ENCODE measurements at places on chromosomes 3 and 15.

GRCh38 chr3:97974996-97975395, 2.8 kb upstream of the RIOX2 start:
- DNase-seq, result no peak

DNA sequence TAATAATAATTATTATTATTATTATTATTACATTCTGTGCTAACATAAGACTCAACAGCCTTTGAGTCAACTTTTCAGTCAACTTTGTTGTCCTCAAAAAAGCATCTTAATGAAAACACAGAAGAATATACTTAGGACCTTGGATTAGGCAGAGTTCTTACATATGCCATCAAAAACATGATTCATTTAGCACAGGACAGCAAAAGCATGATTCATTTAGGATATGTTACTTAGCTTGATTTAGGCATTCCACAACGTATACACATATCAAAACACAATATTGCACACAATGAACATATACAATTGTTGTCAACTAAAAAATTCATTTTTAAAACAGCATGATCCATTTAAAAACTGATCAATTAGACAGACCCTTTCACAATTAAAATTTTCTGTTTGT, 213.0 kb downstream of the FMN1 start:
- no peak for DNase-seq

GRCh38 chr3:181455276-181455675, 256.4 kb upstream of the SOX2 start:
- DNase-seq, result no peak

- DNase-seq, result no peak
Measured at GRCh38 chr15:33149919-33150318, 44.6 kb downstream of the FMN1 start.

DNA sequence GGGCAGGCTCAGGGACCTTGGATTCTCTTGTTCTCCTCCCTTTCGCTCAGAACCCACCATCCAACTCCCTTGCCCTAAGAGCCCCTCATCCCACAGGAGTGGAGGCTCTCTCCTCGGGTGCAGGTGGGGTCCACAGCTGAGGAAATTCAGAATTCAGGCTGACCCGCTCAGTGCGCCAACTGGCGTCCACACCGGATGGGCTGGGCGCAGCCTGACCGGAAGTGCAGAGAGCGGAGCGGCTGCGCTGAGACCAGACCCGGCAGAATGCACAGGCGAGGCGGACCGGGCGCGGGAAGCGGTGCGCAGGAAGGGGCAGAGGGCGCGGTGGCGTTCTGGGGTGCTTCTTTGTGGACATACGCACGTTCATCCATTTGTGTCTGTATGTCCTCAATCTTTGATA, 210.4 kb upstream of the NDN start:
- DNase-seq, result peak; percentile 22

DNA sequence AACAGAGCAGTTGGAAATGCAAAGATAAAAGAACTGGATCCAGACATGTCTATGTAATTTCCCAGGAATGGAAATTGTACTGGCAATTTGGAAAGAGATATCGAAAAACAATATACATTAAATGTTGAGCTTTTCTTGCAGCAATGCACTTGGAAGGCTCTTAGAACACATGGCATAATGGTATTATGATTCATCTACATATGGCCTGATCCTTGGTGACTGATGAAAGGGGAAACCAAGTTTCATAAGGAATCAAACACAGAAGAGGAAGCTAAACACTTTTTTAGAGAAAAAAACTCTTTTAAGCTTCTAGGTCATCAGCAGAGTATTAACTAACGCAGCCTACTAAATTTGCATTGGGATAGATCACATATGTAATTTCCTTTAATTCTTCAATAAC, 12.4 kb upstream of the GREM1 start:
- DNase-seq, result no peak

DNA sequence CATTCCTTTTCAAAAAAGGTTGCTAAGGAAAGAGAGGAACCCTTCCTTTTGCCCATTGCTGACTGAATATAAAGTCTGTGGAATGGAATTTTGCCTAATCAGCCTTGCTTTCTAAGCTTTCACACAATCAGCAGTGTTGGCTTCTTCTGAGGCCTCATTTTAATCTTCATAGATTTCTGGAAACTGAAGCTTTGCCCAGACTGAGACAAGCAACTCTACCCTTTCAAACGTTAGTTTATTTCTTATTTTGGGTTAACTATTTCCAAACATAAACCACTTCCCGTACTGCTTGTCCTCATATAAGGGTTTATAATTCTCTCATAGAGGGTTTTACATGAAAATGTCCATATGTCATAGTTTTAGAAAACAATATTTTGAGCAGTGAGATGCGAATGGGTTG, 82.9 kb downstream of the NR1D2 start:
- DNase-seq, result no peak

DNA sequence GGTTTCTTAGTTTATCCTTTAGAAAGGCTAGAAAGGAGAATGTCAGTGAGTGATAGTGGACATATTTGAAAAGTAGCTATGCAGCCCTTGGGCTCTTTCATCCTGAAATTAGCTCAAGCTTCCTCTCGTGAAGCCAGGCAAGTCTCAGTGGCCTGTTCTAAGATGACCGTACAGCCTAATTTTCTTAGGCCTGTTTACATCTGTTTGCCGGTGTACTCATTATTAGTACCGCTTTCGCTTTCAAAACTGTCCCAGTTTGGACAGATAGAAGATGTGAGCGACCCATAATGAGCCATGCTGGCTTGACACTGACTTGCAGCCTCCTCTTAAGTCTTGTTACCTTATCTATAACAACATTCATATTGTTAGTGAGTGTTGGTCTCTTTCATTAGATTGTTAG, 5.7 kb upstream of the ARL14 start:
- DNase-seq, result no peak

DNA sequence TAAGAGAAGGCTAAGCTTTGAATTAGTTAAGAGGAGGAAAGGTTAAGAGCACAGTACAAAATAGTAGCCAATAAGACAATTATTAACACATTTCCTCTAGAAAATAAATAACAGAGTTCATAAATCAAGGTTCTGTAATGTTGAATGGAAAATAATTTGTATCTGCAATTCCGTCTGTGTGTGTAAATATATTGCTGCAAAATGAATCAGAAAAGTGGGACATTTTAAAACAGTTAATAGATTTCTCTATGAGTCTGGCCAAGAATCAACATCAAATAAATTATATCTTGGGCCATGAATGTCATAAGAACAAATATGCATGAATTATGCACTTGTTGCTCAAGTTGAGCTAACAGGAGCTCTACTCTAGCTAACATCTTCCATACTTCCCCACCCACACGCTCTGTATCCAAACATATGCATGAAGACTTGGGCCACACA, 14.2 kb upstream of the SUCNR1 start:
- DNase-seq, result no peak

- no peak for DNase-seq
Measured at GRCh38 chr3:36633060-36633459, 131.3 kb downstream of the DCLK3 start.

- peak; percentile 85 for DNase-seq
Measured at GRCh38 chr15:59174835-59175831, 31.5 kb upstream of the LDHAL6B start.

DNA sequence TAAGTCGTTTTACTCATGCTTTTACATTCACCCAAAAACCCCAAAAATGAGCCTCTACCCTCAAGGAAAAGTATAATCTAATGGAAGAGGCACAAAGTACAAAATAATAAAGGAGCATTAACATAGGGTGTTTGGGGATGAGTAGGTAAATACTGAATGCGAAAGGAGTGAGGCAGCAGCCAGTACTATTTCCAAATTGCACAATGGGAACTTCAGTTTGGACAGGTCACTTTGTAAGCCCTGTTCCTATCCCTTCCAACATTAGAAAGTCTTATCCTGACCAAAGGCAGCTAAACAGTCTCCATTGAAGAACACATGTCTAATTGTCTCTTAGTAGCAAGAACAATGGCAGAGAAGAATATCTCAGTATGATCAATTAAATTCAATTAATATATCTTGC, 728.3 kb downstream of the GBE1 start:
- no peak for DNase-seq

DNA sequence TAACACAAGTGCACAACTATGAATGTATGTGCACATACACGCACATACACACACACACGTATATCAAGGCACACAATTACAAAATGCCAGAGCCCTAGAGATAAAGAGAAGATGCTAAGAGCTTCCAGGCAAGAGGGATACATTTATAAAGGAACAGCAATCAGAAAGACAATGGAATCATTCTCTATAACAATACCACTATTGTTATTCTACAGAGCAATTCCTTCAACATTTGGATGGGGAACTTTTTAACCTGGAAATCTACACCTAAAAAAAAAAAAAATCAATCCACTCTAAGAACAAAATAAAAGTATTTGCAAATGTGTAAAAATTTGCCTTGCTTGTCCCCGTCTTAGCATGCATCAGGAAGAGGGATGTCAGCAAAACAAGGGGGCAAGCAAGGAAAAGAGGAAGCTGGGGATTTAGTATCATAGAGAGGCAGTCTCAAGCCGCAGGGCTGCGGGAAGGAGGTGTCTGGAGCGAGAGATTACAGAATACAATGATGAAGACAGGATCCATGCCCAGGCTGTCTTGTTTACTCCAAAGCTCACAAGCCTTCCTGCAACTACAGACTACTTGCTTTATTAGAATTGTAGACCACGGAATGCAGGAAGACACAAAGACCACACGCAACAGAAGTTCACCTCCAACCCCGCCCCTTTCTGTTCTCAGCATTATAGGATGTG, 220.2 kb downstream of the NTRK3 start:
- DNase-seq, result no peak

DNA sequence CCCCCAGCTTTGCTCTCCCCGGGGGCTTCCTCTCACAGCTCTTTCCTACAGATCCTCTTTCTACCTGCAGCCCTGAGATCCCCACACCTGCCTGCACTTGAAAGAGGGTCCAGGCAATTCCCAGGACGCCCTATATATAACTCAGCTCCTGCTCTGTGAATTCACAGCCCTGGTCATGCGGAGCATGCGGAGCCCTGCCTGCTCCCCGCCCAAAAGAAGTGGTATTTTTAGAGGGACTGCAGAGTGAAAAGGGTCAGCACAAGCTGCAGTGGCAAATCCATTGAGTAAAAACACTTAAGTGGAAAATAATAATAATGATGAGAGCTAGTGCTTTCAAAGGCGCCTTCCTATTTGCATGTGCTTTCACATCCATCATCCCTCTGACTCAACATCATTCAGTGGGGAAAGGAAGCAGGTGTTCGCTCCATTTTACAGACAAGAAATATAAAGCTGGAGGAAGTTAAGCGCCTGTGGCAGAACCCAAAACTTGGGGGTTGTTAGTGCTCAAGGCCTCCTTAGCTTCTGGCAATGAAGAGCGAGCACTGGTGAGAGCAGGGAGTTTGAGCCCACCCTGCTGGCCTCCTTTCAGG, 76.3 kb upstream of the LIPC start:
- DNase-seq, result no peak

DNA sequence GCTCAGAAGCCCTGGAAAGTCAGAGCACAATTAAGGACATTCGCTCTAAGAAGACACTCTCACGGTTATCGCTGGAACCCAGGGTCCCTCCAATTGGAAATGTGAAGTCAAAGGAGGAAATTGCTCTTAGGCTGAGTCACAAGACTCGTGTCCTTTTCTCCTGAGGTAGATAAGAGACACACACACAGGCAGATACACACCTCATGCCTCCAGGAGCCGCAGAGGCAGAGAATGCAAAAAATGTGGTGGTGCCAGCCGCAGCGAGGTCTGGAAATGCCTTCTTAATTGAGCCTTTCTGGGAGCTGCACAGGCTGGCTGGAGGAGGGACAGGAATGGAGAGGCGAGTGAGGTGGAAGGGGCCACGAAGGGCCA, 189.3 kb downstream of the OPA1 start:
- no peak for DNase-seq

- DNase-seq, result no peak
Measured at GRCh38 chr3:63386568-63386967, 108.5 kb downstream of the SYNPR start.

GRCh38 chr3:184804801-184805200, 7.2 kb upstream of the VPS8 start:
- no peak for DNase-seq

DNA sequence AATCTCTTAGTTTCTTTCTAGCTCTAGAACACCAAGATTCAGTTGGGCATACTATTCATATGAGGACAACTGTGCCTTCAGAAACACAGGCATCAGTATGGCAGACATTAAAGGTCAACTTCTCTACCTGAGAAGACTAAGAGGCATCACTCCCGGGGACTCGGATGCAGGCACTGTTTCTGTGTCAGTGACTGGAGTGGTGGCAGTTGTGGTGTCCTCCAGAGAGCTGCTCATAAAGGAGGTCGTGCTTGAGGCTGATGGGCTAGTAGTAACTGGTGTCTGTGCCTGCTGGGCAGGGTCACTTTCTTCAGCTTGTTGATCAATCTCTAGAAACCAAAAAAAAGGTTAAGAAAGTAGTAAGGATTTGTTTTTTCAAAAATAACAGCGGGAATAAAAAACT, 75.2 kb downstream of the FBXL22 start:
- no peak for DNase-seq

DNA sequence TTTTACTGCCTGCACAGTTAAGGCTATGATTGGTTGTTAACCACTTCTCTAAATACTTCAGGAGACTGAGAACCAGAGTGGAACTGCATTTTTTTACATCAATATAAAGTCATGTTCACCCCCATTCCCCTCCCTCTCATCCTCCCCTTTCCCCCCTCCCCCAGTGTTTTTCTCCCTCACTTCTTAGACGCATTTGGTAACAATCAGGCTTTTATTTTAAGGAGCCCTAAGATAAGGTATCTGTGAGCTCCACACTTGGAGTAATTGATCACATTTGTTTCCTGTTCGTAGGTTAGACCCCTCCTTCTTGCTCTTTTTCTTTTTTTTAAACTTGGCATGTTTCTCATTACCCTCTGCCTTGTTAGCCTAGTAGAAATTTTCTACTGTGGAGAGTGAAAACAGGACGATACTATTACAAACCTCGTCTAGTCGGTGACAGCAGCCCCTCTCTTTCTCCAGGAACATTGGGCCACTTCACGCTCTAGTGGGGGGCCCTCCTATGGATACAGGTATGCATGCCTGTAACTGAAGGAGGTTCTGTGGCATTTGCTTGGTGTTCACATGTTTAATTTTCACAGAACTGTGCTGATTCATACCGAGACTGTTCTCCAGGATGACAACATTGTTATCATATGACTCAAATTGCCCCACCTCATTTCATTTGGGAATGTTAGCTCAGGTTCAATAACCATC, 314.4 kb downstream of the MECOM start:
- DNase-seq, result no peak

DNA sequence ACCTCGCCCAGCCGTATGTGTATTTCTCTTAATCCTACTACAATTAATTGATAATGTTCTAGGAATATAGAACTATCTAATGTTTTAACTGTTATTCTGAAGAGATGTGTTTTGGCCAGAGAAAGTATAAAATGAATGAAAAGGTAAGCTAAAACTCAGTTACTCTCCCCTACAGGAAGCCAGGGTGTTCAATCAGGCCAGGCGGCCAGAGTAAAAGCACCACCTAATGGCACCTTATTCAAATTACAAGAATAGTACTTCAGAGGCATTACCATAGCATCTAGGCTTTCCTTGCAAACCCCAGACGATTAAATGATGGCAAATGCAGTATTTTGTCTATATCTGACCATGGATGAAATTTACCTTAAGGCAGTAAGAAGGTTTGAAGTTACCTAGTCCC, 10.4 kb downstream of the SLC12A8 start:
- DNase-seq, result peak; percentile 66

GRCh38 chr15:48352474-48353072, 21.3 kb downstream of the DUT start:
- DNase-seq, result peak; percentile 91

Data from NCI-H82 (cell line).